PC-3 (cell line): ENCODE measurements at places on chromosomes 2 and 18.

GRCh38 chr2:62760555-62760954 is 55.0 kb downstream of the EHBP1 start:
- peak; percentile 38 for DNase-seq

DNA sequence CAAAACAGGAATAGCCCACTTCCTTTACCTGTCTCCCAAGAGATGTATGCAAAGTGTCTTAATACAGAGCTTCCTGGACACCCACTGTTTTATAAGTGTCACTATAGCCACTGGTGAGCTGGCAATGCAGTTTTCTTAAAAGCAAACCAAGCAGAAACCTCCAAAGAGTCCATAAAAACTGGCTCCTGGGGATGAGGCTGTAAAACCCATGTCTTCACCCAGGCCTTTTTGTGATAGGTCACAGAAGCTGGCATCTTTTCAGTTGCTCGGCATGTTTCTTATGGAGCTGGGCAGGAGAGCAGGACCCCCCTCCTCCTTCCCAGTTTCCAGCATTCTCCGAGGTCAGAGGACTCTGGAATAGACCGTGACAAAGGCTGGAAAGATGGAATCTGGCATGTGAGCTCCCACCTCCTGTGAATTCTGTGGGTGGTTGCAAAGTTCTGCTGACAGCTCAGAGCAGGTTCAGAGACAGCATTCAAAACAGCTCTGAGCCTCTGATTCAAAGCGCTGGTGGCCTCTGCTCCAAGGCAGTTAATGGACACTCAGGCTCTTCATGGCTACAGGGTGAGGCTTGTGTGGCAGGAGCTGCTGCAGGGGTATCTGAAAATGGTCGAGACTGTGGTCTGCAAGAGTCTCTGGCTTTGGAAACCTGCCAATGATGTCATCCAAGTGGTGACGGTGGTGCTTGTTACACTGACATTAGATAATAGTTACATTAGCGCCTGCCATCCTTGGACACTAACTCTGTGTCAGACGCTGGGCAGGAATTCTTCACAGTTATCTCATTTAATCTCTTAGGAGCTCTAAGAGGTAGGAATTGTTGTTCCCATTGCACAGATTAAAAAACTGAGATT is 283.4 kb downstream of the CLIP4 start:
- DNase-seq, result no peak

GRCh38 chr2:196170606-196171247 is 651 bp downstream of the STK17B start:
- peak; percentile 74 for DNase-seq

DNA sequence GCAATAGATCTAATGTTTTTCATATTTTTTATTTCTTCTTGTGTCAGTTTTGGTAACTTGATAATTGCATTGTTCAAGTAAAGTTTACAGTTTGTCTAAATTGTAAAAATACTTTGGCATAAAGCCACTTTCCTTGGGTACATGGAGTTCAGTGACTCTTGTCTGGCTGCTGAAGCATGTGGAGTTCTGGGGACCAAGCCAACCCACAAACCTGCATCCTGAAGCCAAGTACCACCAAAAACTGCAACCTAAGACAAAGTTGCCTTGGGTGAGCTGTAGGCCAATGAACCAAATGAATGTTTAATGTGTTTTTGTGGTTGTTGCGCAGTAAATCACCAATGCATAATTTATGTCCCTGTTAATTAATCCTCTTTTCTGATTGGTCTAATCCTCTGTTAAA is 872.6 kb downstream of the BCL11A start:
- DNase-seq, result no peak

DNA sequence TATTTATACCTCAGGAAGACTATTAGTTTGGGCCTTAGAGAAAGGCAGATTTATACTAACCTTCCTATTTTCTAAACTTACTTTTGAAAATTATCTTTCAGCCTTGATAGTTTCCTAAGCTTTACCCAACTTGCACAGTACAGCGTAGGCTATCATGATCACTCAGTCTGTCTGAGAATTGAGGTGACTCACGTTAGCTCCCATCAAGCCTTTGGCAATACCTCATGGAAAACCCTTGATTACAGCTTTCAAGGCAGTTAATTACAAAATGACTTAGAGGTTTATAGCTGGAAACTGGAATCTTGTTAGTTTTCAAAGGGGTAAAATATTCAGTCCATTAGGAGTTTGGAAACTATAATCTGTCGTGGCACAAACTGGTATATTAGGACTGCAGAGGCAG is 26.4 kb upstream of the ARMC9 start:
- DNase-seq, result no peak

GRCh38 chr2:165594935-165595255 is 125.4 kb downstream of the CSRNP3 start:
- no peak for DNase-seq

DNA sequence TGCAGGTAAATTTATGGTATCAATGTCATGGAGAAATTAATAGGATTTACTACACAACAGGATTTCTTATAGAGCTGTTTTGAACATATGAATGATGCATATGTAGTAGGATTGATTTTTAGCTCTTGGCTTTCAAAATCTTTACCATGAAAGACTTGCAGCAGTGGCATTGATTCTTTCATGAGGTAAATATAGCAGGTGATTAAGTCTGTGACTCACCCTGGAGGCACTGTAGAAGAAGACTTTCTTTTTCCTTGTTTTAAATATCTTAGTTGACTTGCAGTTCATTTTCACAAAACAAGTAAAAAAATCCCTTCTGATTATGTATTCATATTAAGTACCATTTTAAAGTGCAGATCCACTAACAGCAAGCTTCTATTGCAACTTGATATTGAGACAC is 463.0 kb downstream of the FBXO15 start:
- peak; percentile 67 for DNase-seq

- DNase-seq, result no peak
Observed at GRCh38 chr2:9807555-9808305, 35.5 kb upstream of the TAF1B start.

DNA sequence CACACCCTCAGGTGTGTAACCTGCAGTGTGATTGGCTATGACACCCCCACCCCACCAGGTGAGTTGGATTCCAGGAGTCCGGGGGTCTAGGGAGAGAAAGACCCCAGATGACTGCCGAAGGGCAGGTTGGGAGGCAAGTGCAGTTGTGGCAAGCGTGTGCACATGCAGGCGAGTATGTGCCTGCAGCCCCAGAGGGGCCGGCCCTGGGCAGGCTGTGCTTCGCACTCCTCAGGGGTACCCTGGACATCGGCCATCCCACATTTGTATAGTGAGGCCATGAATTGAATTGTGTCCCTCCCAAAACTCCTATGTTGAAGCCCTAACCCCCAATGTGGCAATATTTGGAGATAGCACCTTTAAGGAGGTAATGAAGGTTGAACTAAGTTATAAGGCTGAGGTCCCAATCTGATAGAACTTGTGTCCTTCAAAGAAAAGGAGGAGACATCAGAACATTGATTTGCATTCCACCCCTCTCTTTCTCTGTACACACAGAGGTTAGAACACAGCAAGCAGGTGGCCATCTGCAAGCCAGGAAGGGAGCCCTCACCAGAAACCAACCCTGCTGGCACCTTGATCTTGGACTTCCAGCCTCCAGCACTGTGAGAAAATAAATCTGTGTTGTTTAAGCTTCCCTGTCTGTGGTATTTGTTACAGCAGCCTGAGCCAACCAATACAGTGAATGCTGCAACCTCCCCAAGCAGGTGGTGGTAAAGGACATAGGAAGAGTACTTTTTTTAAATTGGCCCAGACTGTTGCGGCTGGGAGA is 241.8 kb downstream of the TFCP2L1 start:
- no peak for DNase-seq

GRCh38 chr18:57900906-57901435 is 97.9 kb upstream of the ATP8B1 start:
- DNase-seq, result peak; percentile 45

- no peak for DNase-seq
Observed at GRCh38 chr2:66460031-66460430, 25.1 kb downstream of the MEIS1 start.

- DNase-seq, result peak; percentile 8
Observed at GRCh38 chr2:223597076-223597475, 5.1 kb downstream of the SCG2 start.

- DNase-seq, result no peak
Observed at GRCh38 chr2:237754182-237754581, 44.4 kb upstream of the RBM44 start.

DNA sequence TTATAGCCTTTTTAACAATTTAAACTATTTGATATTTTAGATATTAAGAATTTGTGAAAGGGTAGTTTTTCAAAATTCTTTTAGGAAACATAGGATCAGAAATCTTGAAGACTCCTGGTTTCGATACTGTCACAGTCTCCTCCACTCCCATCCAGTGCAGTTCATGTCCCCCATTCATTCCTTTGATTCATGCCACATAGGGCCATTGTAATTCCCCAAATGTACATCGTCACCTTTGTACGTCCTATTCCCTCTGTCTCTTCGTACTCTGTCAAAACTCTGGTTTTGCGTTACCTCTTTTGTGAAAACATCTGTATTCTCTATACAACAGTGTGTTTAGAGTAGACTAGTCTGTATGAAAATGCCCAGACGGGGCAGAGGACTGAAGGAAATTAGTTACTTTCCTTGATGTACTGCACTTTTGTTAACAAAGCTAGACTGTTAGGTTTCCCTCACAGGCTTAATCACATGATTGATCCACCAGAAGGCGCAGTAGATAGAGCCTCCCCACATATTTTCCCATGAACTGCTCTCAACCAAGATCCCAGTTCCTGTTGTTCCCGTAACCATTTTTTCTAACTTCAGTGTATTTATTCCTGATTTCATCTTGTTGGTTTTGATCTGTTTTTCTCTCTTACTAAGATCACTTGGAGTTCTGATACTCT is 2.5 kb downstream of the MRPL35 start:
- DNase-seq, result no peak

DNA sequence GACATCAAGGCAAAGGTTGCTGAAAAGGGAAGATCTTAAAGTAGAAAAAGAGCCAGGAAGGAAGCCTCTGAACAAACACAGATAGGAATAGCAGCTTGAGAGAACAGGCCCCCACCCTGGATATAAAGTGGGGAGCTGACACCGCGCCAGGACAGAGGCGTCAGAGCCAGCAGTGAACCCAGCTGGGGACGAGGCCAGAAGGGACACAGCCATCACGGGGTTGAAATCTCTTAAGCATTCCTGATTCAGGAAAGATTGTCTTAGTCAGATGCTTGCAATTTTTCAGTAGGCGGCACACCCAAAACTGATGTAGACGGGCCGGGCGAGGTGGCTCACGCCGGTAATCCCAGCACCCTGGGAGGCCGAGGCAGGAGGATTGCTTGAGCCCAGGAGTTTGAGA is 93.8 kb upstream of the PHLPP1 start:
- DNase-seq, result no peak

- DNase-seq, result no peak
Observed at GRCh38 chr18:8468191-8468590, 141.0 kb upstream of the RAB12 start.

- no peak for DNase-seq
Observed at GRCh38 chr2:189557373-189557772, 23.2 kb downstream of the SLC40A1 start.

- DNase-seq, result no peak
Observed at GRCh38 chr2:74682501-74682900, 28.5 kb downstream of the SEMA4F start.

DNA sequence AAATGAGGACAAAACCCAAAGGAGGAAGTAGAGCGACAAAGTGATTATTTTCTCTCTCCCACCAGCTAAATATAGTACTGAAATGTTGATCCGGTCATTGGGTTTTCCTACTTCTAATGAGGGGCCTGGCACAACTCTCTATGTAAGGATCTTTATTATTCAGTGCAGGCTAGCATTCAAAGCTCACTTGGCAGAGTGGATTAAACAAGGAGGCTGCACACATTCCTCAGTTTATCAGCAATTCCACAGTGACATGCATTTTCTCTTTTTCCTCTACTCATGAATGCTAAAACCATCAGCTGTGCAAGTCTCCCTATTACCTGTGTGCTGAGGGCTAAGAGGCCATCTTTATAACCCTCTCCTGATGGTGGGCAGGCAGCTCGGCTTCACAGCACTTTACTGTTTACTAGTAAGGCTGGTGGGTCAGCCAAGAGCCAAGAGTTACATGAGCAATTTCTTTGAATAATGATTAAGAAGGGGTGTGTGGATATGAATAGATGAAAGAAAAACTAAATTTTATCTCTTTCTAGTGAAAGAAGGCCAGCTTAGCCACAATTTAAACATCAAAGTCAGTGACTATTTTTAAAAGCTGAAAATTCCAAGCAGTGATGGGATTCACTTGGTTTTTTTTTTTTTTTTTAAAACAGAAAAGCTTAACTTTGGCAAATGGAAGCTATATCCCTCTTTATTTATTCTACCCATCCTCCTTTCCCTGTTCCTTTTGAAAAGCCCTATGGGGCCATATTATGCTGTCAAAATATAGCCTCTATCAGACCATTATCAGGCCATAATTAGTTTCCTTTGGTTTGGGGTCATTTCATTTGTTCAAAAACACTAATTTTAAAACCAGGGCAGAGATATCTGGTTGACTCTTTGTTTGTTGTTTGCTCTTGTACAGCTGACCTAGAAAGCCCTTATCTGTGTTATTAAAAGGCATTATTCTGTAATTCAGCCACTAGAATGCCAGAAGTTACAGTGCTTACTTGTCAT is 111.0 kb downstream of the RBM43 start:
- no peak for DNase-seq

- peak; percentile 78 for DNase-seq
Observed at GRCh38 chr18:6219116-6219717, 195.5 kb downstream of the L3MBTL4 start.

- peak; percentile 79 for DNase-seq
Observed at GRCh38 chr2:44553456-44553855, 191.7 kb downstream of the CAMKMT start.

GRCh38 chr2:212173756-212174510 is 364.7 kb downstream of the ERBB4 start:
- DNase-seq, result peak; percentile 54

DNA sequence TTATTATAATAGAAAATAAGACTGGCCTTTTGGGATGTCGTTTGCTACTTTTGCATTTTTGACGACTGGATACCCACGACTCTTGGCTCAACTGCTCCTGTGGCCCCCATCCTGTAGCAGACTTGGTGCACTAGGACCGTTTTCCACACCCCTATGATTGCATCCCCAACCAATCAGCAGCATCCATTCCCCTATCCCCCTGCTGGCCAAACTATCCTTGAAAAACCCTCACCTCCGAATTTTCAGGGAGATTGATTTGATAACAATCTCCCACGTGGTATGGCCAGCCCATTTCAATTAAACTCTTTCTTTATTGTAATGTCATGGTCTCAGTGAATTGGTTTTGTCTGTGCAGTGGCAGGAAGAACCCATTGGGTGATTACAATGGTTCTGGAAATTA is 37.9 kb upstream of the TTR start:
- peak; percentile 1 for DNase-seq

DNA sequence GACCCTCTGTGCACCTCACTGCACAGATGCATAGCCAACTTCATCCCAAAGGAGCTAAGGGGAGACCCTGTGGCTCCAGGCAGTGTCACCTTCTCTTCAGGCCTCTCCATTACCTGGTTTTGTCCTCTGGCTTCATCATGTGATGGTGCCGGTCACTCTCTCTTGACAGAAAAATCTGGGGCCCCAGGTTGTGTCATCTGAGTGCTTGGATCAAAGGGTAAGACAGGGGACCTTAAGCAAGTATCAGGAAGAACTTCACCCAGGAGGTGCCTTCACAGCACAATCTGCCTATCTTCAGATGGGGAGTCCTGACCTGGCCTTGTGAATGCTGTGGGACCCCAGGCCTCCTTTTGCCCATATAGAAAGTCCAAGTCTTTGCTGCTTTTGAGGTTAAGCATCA is 104.4 kb downstream of the POLR1A start:
- DNase-seq, result no peak
